Hypothalamus (tissue), 51 donors: ENCODE measurements at places on chromosomes 5 and 9.

GRCh38 chr9:117734523-117735314 is 30.5 kb downstream of the TLR4 start:
- DNase-seq, result no peak

- no peak for DNase-seq
Measured at GRCh38 chr9:6909181-6909580, 151.4 kb downstream of the KDM4C start.

- DNase-seq, result no peak
Measured at GRCh38 chr9:128643519-128644300, 12.9 kb downstream of the DYNC2I2 start.

DNA sequence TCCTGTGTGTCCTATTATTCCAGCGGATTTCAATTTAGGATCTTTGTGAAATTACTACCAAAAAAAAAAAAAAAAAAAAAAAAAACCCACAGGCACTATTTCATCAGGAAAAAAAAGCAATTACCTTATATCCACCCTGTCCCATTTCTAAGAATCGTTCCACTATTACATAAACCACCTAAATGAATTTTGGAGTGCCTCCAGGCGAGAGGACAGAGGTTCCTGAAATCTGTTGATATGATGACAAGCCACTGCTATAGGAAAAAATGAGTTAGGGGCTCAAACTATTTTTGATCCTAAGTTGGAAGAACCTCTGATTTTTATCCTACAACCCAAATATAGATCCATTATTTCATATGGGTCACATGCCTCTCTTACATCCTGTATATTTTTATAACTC is 177.9 kb downstream of the GNAQ start:
- no peak for DNase-seq

DNA sequence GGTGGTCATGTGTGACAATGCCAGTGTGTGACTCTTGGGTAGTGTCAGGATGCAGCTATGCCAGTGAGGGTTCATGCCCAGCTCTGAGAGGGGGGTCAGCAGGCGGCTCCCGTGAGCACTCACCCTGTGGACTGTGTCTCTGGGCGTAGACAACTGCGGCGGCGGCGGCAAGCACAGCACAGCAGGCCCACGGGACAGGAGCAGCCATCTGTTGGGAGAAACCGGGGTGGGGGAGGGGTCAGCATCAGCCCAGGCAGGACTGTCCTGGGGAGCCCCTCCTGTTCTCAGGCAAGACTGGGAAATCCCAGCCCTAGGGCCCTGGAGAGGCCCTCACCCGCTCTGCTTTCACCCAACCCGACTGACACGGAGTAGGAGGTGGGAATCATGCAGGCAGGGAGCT is 20.8 kb downstream of the CNTFR start:
- DNase-seq, result no peak

- no peak for DNase-seq
Measured at GRCh38 chr9:79446523-79447307, 125.0 kb upstream of the TLE4 start.
